ENCODE measurements at places on chromosomes 7 and 10. TPM values are rescaled to one million over a fixed set of nuclear protein-coding genes. Genes with fewer than 3 reads are reported as not detected.

The DPP6 gene
- not detected for total RNA-seq

The PSMC2 gene
- total RNA-seq = 256 TPM

The ANKRD61 gene
- not detected for total RNA-seq

The TFR2 gene
- 0.89 TPM for total RNA-seq

The CALHM2 gene
- total RNA-seq = 12.1 TPM

The NACAD gene
- 7.4 TPM for total RNA-seq

The CALCR gene
- not detected for total RNA-seq

The SMURF1 gene
- total RNA-seq = 25.5 TPM

Measured in smooth muscle cell of the umbilical artery (primary cell).